ENCODE measurements at places on chromosomes 13 and 19. TPM values are rescaled to one million over a fixed set of nuclear protein-coding genes. Genes with fewer than 3 reads are reported as not detected.

TMPRSS9 gene
- not detected for total RNA-seq

NLRP9 gene
- total RNA-seq, result not detected

PNMA8A gene
- 15.4 TPM for total RNA-seq

IRS2 gene
- total RNA-seq, result 22.3 TPM

ZNF57 gene
- total RNA-seq, result 10.6 TPM

CEACAM7 gene
- not detected for total RNA-seq

COX7A1 gene
- total RNA-seq, result 2.8 TPM

PRTN3 gene
- total RNA-seq, result not detected

CEACAM6 gene
- total RNA-seq, result not detected

GMIP gene
- total RNA-seq, result 15.8 TPM

AMER2 gene
- not detected for total RNA-seq

ELSPBP1 gene
- not detected for total RNA-seq

DACT3 gene
- not detected for total RNA-seq

OR4F17 gene
- not detected for total RNA-seq

PGLYRP2 gene
- total RNA-seq, result not detected

CYP2F1 gene
- not detected for total RNA-seq

ZNF208 gene
- 1.4 TPM for total RNA-seq

GARIN5A gene
- 0.52 TPM for total RNA-seq

MIR17HG gene
- total RNA-seq, result 5.2 TPM

UBE2L5 gene
- not detected for total RNA-seq

TMEM238 gene
- total RNA-seq, result 13.7 TPM

ZNF132 gene
- total RNA-seq, result 7.6 TPM

SHANK1 gene
- total RNA-seq, result 0.65 TPM

KLK4 gene
- total RNA-seq, result not detected

CEACAM16 gene
- total RNA-seq, result not detected

VSIG10L gene
- total RNA-seq, result 1.2 TPM

ZNF613 gene
- 5.2 TPM for total RNA-seq

TSSK6 gene
- total RNA-seq, result 3.0 TPM

FPR2 gene
- total RNA-seq, result 0.10 TPM

PTPRH gene
- total RNA-seq, result 4.9 TPM

ZNF226 gene
- total RNA-seq, result 25.1 TPM

Measured in renal cortical epithelial cell (primary cell).